Stimulated activated CD8-positive, alpha-beta memory T cell treated with anti-CD3 and anti-CD28 coated beads, Interleukin-4, amount 100 ng/mL, for 1 hour (primary cell): ENCODE measurements at places on chromosomes 2 and 18.

GRCh38 chr2:117714110-117714509 is 100.4 kb upstream of the DDX18 start:
- no peak for DNase-seq

- no peak for DNase-seq
These were observed 39.0 kb downstream of the TGFA start for GRCh38 chr2:70514612-70515055.

- DNase-seq = no peak
These were observed 78.6 kb upstream of the RANBP2 start for GRCh38 chr2:108640731-108641130.

GRCh38 chr2:232398293-232399034 is 8.2 kb upstream of the ALPG start:
- DNase-seq = no peak

- DNase-seq = no peak
These were observed 32.0 kb upstream of the C1QL2 start for GRCh38 chr2:119190321-119191111.

DNA sequence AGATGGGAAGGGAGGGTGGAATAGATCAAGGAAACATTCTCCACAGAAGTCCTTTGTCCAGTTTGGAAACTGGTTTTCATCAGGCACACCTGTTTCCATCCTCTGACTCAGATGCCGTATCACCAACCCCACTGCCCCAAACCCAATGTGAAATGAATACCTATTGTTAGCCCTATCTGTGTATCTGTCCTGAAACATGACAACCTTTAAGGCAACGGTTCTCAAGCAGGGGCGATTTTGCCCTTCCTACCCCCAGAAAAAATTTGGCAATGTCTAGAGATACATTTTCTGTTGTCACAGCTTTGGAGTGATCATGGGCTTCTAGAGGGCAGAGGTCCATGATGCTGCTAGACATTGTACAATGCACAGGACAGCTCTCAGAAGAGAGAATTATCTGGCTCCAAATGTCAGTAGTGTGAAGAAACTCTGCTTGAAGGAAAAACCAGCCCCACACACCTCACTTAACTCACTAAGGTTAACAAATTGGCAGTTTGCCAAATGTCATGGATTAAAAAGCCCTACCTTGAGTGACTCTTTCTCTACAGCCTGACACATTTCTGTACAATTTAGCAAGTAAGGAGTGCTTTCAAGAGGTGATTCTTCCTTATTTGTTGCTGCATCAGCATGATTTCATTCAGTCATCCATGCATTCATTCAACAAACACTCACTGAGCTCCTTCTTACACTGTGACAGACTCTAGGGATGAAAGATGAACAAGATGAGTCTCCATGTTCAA is 3.4 kb downstream of the SCTR start:
- DNase-seq = no peak

DNA sequence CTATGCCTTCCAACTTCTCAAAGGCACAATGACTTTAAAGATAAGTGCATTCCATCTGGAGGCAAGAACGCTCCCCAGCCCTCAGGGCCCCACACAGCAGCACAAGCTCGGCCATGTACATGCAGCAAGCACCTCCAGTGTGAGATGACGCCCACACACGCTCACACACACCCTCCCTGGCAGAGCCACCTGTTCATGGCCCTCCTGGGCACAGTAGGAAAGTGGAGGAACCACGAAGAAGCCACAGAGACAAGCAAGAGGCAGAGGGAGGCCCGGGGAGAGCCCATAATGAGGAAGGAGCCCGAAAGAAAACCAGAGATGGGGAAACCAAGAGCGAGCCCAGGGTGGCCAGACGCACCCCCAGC is 21.7 kb downstream of the BIN1 start:
- no peak for DNase-seq

- DNase-seq = no peak
These were observed 64.4 kb downstream of the INPP5D start for GRCh38 chr2:233124421-233125080.

DNA sequence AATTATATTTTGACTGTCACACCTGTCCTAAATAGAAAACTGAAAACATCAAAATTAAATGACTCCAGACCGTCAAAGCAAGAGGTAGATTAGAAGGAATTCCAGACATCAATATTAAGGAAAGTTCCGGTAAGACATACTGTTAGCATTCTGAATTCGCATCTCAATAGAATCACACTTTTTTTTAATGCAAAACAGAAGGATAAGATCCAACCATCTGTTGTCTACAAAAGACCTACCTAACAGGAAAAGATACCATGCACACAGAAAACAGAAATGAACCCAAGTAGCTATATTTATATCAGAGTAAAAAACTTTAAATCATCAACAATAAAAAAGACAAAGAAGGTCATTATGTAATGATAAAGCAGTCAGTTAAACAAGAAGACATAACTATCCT is 145.0 kb downstream of the TMX3 start:
- no peak for DNase-seq

GRCh38 chr18:62368100-62368499 is 43.0 kb downstream of the TNFRSF11A start:
- DNase-seq = no peak

GRCh38 chr2:60556576-60557485 is 3.4 kb upstream of the BCL11A start:
- DNase-seq = no peak

- DNase-seq = peak; percentile 30
These were observed 32.8 kb downstream of the TTC32 start for GRCh38 chr2:19868701-19869580.

GRCh38 chr2:55231546-55232083 is 478 bp downstream of the CLHC1 start:
- DNase-seq = no peak

DNA sequence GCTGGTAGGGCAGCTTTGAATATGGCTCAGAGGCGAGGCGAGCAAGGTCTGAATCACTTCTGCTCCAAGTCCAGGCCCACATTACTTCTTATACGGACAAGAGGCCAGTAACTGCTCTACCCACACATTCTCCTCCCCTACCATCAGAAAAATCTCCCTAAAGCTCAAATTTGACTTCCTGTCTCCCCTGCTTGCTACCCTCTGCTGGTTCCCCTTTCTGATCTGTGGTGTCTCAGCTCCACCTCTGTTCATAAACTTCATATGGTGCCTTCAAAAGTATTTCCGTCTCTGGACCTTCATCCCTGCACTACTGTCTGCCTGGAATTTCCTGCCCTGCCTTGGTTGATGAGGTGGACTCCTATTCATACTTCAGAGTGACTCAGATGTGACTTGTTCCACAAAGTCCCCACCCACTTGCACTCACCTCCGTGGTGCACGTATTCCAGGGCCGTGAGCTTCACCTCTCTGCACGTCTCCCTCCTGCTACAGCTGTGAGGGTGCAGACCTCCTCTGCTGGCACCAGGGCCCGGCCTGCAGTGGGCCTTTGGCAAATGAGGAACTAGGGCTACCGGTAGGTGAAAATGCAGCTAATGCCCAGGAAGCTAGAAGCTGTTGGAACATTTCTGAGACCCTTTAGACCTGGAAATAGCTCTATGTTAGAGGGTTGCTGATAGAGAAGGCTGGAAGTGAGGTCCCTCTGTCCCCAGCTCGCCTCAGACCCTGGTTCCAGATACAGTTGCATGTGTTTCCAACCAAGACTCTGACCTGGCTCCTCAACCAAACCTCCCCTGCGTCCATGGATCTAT is 24.6 kb upstream of the KCMF1 start:
- no peak for DNase-seq

- no peak for DNase-seq
These were observed 47.4 kb upstream of the RMDN2 start for GRCh38 chr2:37877457-37878315.

DNA sequence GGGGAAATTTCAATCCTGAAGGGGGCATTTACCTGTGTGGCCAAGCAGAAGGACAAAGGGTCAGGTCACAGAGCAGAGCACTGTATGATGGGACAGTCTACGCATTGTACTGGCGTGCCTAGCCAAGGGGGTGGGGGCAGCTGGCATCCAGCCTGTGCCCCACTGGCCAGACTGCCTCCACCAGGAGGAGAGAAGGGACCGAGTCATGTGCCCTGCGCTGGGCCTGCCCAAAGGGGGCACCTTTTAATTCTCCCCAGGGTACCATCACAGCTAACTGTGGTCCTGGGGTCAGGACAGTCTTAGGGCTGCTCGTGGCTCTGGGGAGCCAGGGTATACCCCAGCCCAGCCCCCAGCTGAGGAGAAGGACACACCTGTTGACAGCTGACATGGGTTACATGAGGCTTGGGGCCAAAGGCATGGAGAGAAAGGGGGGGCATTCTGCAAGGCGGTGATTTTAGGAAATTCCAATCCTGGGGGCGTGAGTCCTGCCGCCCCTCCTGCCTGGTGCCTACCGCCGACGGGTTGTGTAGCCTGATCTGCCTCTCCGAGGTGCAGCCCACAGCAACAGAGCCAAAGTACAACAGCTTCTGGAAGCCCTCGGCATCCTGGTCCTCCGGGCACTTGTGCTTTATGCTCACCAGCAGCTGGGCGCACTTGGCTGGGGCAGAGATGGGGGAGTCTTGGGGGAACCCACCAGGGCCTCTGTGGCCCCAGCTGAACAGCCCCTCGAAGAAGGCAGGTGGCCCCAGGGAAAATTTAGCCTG is 11.0 kb downstream of the CFAP65 start:
- no peak for DNase-seq

- no peak for DNase-seq
These were observed 5.9 kb downstream of the GBX2 start for GRCh38 chr2:236162031-236162845.

GRCh38 chr18:48553236-48553635 is 14.4 kb downstream of the CTIF start:
- no peak for DNase-seq

- no peak for DNase-seq
These were observed 20.8 kb downstream of the CCL20 start for GRCh38 chr2:227834423-227834822.

GRCh38 chr18:3217948-3218647 is 1.7 kb downstream of the MYOM1 start:
- DNase-seq = no peak

DNA sequence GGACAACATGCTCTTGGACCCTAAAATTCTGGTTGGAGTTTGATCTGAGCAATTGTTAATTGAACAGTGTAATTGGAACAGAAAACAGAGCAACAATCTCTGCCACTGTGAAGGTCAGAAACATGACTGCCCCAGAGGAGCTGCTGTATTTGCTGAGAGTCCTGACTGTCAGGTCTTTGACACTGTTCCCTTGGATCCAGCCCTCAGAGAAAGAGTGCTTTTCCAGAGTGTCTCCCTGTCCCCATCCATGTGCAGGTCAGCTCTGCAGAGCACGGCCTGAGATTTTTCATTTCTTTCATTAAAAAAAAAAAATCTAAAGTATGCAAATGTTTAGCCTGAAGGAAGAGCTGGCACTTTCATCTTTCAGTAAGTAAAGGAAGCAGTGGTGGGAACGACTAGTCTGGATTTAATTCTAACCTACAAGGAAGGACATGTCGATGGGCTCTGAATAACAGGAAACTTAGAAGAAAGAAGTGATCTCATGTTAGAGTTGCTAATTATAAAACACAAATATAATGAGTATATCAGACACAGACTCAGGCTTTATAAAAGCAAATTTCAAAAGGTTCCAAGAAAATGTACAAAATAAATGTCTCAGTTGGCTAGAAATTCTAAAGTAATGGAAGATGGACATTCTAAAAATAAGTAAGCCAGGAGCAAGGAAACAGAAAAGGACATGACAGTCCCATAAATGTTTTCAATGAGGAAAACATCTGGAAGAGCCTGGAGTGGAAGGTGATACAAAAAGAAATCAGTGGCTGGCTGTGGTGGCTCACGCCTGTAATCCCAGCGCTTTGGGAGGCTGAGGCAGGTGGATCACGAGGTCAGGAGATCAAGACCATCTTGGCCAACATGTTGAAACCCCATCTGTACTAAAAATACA is 876.5 kb downstream of the EPHA4 start:
- no peak for DNase-seq

DNA sequence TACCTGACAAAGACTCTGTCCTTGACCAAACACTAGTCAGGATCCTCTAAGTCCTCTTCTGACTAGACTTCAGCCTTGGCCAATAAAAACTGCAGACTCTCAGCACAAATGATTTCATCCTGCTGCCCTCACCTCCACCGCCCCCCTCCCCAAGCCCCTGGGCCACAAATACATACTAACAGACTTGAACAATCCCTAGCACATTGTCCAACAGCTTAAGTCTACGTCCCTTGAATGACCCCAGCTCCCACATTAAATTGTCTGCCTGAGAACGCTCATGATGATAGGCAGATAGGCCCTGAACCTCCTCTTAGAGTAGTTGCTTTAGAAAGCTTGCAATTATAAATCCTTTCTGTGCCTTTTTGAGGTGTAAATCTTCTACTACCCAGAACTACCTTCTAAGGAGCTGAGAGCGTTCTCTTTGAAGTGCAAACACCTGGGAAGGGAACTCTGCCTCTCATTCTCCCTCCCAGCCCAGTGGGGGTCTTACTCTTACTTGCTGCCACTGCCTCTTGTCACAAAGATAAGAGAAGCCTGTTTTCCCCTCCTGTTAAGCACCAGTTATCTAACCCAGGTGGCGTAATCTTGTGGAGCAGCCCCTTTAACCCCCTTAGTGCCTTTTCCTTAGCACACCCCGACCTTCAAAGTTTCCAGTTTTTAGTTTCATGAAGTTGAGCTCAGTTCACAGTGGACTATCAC is 1225.6 kb downstream of the LRP1B start:
- no peak for DNase-seq

GRCh38 chr2:181095486-181095885 is 115.1 kb downstream of the UBE2E3 start:
- DNase-seq = no peak

DNA sequence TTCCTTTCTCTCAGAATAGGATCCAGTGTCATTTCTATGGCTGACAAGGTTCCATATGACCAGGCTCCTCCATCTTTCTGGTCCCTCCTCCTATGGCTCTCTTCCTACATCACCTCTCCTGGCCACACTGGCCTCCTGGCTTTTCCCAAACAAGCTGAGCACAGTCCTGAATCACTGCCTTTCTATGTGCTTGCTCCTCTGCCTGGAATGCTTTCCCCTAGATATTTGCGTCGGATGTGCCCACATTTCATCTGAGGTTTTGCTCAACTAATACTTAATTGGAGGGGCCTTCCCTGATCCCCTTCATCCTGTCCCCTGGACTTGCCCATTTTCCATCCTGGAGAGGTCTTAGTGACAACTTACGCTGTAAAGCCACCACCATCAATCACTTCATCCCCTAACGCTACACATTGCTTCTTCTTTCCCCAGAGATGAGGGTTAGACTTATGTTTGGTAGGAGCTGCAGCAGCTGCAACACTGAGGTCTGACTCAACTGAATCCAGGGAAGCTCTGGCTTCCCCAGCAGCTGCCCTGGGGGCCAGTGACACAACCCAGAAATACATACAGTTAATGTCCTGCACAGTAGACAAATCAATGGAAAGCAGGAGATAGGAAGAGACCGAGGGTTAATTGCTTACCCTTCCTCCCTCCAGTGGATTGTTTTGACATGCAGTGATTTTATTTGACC is 42.9 kb downstream of the QPCT start:
- no peak for DNase-seq
